ENCODE measurements at places on chromosomes 1 and 21.

DNA sequence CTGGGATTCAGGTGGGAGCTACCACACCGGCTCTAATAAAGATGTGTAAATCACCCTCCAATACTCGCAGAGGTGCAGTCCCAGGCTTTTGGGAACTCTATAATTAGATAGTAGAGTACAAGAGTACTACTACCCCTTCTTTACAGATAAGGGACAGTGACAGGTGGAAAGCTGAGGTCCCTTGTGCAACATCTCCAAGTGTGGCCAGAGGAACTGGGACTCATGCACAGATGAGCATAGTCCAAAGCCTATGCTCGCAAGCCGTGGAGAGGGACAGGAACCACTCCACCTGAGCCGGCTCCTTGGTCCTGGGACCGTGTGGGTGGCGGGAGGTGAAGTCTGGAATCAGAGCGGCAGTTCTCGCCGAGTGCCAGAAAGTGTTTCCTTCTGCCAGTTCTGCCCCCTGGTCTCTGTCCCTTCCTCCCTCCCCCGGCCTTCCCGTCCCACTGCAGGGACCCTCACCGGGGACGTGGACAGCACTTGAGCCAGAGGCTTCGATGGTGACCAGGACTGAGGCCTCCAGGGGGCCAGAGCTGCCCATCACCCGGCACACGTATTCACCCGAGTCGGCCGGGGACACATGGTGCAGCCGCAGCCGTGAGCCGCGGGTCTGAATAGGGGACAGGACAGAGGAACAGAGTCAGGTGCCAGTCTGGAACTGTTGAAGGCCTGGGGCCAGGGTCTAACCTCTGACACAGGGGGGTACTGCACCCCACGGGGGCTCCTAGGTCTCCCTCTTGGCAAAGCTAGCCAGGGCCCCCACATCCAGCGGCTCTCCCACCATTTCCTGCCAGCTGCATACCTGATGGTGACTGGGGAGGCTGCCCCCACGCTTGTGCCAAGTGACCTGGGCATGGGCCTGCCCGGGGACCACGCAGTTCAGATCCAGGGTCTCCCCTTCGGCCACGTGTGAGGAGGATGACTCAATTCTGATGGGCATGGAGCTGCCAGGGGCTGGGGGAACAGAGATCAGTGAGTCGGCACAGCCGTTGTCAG, 33.9 kb downstream of the LDLRAD2 start:
- no peak for DNase-seq

GRCh38 chr1:247415423-247416361, at the start of gene NLRP3:
Gene NLRP3, plus strand, starts transcription at chr1:247416173. Its CDS starts 2,628 bp downstream, at chr1:247418801.
- DNase-seq, result peak; percentile 27

DNA sequence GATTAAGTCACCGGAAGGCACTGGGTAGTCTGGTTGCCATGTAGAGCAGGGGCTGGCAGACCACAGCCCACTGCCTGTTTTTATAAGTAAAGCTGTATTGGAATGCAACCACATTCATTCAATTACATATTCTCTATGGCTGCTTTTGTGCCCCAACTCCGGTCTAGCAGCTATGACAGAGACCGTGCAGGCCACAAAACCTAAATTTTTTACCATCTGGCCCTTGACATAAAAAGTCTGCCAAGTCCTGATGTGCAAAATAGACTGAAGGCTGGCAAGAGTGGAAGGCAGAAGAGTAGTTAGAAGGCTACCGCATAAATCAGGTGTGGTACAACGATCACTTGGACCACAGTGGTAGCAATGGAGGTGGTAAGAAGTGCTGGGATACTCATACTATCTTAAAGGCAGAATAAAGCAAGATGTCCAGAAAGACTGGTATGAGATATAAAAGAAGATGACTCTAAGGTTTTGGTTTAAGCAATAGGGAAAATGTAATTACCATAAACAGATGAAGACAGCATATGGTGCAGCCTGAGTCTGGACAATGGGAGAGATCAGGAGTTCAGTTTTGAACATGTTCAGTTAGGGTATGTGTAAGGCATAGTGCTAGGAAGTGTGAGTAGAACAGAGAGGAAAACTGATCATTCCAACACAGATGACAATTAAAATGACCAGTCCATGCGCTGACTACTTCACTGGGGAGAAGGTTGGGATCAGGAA, 37.2 kb downstream of the EGLN1 start:
- no peak for DNase-seq

- DNase-seq, result no peak
Observed at GRCh38 chr1:204223129-204223860, 9.5 kb upstream of the GOLT1A start.

DNA sequence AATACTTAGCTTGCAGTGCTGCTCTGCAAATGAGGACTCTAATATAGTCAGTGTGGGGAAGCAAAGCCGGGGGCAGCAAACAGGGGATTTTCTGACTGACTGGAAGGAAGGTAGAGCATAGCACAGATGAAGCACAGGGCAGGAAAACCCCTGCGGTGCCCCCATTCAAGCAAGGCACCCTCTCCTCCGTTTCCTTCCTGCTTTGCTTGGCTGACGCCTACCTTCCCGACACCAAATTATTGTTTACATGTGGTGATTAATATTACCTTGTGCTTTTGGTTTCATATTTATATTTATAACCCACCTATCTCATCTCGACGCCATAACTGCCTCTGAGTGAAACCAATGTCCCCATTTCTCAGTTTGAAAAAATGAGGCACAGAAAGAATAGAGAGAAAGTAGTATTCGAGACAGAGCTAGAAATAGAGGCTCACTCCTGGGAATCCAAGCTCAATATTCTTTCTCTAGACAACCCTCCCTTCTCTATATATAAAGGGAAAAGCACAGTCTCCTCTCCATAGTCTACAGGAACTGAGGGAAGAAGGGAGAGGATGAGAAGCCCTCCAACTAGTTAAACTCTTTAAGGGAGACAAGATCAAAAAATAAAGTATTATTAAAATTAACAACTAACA, 41.3 kb downstream of the PIK3C2B start:
- DNase-seq, result no peak

- no peak for DNase-seq
Observed at GRCh38 chr1:9903801-9904527, 6.1 kb downstream of the CTNNBIP1 start.

DNA sequence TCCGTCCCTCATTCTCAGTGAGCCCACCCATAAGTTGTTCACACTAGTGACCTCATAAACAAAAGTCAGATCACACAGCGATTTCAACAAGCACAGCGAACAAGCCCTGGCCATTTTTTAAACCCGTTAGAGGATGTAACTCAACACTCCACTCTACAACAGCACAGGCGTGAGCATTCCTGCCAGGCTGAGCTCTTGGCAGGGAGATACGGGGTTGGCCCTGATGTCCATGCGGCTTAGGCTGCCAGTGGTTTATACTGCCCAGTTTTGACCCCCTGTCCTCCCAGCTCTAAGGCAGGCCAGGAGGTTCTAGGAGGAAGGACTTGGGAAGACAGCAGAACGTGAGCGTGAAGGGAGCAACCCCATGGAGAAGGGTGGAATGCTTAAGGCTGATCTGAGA, 35.0 kb downstream of the PARP1 start:
- DNase-seq, result no peak

DNA sequence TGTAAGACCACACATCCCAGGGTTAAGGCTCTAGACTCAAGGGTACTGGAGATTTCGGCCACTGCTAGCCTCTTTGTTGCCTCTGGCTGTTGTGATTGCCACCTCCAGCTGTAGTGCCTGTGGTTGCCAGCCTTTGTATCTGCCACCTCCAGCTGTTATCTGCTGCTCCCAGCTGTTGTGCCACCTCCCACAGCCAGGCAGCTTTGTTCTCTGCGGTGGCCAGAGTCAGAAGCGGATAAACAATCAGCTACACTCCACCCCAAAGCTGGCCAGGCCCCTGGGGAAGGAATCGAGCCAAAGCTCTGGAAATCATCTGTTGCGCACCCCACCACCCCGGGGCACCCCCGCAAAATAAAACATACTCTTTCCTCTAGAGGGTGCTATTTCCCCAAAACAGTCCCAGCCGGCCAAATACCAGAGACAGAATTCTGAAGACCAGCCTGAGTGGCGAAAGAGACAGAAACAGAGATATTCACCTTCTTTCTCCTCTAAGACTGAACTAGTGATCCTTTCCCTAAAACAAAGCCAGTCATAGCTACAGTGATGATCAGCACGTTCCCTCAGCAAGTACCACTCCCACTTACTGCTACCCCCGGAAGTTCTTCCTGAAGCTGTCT, 14.8 kb upstream of the PIGM start:
- peak; percentile 99 for DNase-seq

DNA sequence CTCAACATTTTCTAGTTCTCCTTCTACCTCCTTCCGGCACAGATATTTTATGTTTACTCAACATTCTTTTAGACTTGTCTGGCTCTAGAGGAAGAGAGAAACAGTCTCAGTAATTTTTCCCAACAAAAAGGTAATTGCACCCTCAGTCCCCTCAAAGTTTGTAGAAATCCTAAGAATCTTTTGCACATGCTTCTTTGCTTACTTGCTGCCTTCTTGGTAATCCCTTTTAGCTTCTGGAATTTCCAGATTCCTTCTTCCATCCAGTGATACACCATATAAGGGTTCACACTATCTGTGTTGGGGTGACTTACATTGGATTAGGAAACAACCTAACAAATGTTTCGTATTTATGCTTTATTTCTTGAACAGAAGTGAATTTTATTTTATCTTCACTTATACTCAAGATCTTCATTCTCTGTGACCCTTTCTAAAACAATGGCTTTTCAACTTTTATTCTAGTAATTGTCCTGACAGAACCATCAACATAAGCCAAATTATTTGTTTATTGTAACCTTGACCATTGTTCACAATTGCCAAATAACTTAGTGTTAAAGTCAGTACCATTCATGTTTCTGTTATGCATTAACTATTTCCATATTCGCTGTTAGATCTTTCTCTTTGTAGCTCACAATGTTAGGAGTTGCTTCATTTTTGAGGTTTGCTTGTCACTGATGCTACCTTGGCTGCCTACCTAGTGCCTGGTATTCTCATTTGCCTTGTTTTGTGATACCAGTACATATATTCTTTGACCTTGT, 238.1 kb downstream of the HMCN1 start:
- DNase-seq, result no peak

GRCh38 chr21:27448960-27449359, 482.1 kb upstream of the ADAMTS5 start:
- no peak for DNase-seq

GRCh38 chr1:199463521-199464127, 563.9 kb upstream of the NR5A2 start:
- peak; percentile 82 for DNase-seq

GRCh38 chr1:192378276-192378675, 61.5 kb downstream of the RGS21 start:
- DNase-seq, result no peak

- DNase-seq, result no peak
Observed at GRCh38 chr1:32872192-32872460, 1.4 kb upstream of the FNDC5 start.

DNA sequence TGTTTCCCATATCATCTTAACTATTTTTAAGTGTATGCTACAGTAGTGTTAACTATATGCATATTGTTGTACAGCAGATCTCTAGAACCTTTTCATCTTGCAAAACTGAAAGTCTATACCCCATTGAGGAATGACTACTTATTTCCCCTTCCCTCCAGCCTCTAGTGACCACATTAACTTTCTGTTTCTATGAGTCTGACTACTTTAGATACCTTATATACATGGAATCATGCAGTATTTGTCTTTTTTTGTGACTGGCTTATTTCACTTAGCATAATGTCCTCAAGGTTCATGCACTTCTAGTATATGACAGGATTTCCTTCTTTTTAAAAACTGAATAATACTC, 96.5 kb upstream of the BTG3 start:
- DNase-seq, result peak; percentile 7

- peak; percentile 67 for DNase-seq
Observed at GRCh38 chr1:8525216-8525557, 207.3 kb downstream of the SLC45A1 start.

DNA sequence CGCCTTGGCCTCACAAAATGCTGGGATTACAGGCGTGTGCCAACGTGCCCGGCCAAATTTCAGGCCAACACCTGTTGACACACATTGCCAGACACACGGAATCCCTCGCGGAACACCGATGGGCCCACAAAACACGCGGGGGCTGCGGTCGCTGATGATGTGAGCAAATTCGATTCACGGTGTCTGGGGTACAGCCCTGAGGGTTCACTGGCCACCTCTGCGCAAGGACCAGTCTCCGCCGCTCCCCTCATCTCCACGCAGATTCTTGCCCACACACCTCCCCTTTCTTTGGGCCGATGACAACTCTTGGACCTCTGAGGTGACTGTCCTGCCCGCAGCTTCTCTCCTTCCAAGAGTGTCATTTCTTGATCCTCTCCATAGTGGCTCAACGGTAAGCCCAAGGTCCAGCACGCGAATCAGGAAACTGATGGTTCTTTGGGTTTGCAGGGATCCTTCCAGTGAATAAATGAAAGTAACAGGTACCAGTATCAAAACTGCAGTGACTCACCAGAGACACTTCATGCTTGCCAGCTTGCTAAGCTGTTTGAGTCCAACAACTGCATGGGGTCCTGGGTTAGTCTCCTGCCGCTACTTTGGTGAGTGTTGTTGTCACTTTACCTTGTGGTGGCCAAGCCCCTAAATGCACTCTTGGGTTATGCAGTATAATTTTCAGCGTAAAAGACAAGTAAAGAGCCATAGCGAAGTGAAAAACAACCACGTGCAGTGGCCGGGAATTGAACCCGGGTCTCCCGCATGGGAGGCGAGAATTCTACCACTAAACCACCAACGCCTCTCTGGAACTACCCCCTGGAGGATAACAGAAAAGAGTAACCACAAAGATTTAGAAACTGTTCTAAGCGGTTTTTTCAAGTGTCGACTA, 11.0 kb upstream of the RNU1-3 start:
- DNase-seq, result peak; percentile 93

- DNase-seq, result no peak
Observed at GRCh38 chr1:173095632-173096031, 44.9 kb upstream of the TNFSF18 start.

GRCh38 chr1:223337174-223337869, 26.7 kb downstream of the SUSD4 start:
- DNase-seq, result no peak

DNA sequence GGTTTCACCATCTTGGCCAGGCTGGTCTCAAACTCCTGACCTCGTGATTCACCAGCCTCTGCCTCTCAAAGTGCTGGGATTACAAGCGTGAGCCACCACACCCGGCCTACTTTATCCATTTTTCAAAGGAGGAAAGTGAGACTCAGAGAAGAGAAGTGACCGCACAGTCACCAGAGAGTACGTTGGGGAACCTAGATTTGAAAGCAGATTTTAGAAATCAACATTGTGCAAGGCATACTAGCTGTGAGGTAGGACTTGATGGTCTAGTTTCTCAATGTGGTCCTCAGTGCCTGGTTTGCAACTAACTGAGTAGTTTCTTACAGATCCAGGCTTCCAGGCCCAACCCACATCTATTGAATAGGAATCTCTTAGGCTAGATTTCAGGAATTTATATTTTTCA, 1.7 kb upstream of the PRCC start:
- DNase-seq, result no peak
